ENCODE measurements at places on chromosomes 12 and 14. TPM values are rescaled to one million over a fixed set of nuclear protein-coding genes. Genes with fewer than 3 reads are reported as not detected.

Gene CNIH1
- total RNA-seq: 221 TPM

Gene TRIM9
- 0.43 TPM for total RNA-seq

Gene TBC1D30
- 29.1 TPM for total RNA-seq

Gene DPPA3
- total RNA-seq: not detected

Gene TAS2R9
- total RNA-seq: 0.13 TPM

Gene ZFHX2
- 0.86 TPM for total RNA-seq

Gene ADAMTS20
- total RNA-seq: not detected

Gene KRT74
- not detected for total RNA-seq

Gene TAS2R46
- total RNA-seq: 9.4 TPM

Gene KRT6C
- total RNA-seq: not detected

Gene LHX5
- not detected for total RNA-seq

Gene RFLNA
- total RNA-seq: 5.8 TPM

Gene LRRK2
- 3.6 TPM for total RNA-seq

Gene TPPP2
- total RNA-seq: not detected

Gene BATF
- 1.7 TPM for total RNA-seq

Gene GLIPR1L1
- not detected for total RNA-seq

Gene EXD2
- 25.5 TPM for total RNA-seq

Gene MYO1H
- total RNA-seq: not detected

Gene MIP
- not detected for total RNA-seq

Gene GLI1
- total RNA-seq: not detected

Gene DPF3
- total RNA-seq: 4.4 TPM

Gene PLEKHD1
- total RNA-seq: 0.07 TPM

Gene GUCY2C
- total RNA-seq: not detected

Gene GPR135
- 7.6 TPM for total RNA-seq

Gene RNASE4
- 7.4 TPM for total RNA-seq

Gene PLXNC1
- 0.07 TPM for total RNA-seq

Gene GNG2
- total RNA-seq: 1.6 TPM

Gene OR6C75
- not detected for total RNA-seq

Gene PDE3A
- 106 TPM for total RNA-seq

Gene RTL1
- total RNA-seq: not detected

Gene TAS2R10
- 1.1 TPM for total RNA-seq

Gene PPFIA2
- not detected for total RNA-seq

Gene CLEC14A
- total RNA-seq: 259 TPM

Gene TARBP2
- 44.9 TPM for total RNA-seq

Gene ASCL1
- not detected for total RNA-seq

Gene CABP1
- not detected for total RNA-seq

Gene POTEG
- not detected for total RNA-seq

Gene VDR
- total RNA-seq: 1.1 TPM

Gene IAPP
- not detected for total RNA-seq

Gene BDKRB1
- not detected for total RNA-seq

Gene CD163L1
- 7.8 TPM for total RNA-seq

Gene NID2
- total RNA-seq: 191 TPM

All from thoracic aorta endothelial cell (primary cell).